H1 (cell line): ENCODE measurements at places on chromosomes 5 and 9. TPM values are rescaled to one million over a fixed set of nuclear protein-coding genes. Genes with fewer than 3 reads are reported as not detected.
A peak's percentile ranks its signal among the peaks of the same experiment; 100 is the strongest.

DNA sequence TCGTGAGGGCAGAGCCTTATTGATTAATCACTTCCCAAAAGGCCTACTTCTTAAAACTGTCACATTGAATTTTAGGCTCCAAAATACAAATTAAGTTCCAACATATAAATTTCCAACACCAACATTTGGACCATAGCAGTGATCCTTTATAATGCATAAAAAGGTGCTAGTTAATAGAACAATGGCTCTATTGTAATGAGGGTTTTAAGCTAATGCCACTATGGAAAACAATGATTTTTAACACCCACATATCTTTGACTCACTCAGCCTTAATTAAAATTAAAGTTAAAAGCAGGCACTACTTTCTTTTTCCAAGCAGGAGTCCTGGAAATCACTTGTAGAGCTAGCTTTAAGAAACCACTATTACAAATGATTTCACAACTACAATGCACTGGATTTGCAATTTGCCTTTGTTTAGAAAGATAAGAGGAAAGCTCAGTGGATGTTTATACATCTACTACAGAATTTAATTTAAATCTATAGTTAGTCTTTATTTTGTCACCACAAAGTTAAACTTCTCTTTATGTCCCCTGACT, 41.8 kb downstream of the DPYSL3 start:
- no peak for DNase-seq
- H3K4me1 ChIP-seq, result peaks cover 11% of the 10 kb centered on the region; the same call in 1 of the 2 replicates
- no peak overlapping the region for H3K4me3 ChIP-seq
- no peaks in the 10 kb centered on the region for H3K36me3 ChIP-seq

PHF24 gene
- 0.35 and 1.0 TPM in 2 replicates for total RNA-seq

DNA sequence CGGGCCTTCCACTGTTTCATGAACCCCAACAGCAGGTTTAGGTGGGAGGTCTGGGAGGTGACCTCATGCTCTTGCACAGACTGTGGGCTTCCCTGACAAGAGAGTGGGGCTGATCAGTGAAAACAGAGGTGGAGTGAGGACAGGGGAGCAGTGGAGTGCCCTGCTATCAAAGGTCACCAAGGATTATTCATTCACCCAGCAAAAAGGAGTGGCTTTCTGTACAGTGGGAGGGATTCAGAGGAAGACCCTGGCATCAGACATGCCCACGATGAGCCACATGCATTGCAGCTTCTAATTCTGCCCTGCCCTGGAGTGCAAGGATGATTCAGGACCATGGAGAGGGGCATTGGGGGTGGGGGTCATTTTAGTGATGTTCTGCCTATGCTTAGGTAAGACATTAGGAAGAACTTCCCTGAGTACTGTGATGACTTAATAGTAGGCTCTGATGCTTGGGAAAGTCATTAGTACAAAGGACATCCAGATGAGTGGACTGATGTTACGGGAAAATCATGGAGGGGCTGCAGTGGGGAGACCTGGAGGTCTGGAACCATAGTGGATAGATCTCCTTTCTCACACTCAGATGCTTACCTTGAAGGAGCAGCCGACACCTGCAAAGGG, 12.8 kb downstream of the TRAF1 start:
- H3K27me3 ChIP-seq, result no peaks in the 10 kb centered on the region
- peaks cover 4% of the 10 kb centered on the region for H3K4me1 ChIP-seq
- DNase-seq, result peak; percentile 77
- no peaks in the 10 kb centered on the region for H3K36me3 ChIP-seq

DNA sequence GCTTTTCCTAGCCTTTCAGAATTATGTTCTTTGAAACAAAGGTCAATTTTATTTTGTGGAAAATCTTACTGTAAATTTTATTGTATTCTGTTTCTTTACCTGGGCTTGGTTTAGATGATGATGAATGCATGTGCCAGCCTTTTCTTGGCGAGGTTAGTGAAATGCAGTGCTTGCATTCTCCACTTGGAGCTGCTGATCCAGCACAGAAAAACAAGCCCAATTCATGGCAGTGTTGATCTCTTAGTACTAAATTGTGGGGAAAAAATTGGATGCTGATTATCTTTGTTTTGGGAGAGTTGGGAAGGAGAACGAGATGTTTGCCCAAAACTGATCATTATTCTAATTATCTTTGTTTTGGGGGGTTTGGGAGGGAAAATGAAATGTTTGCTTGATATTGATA, 3.7 kb downstream of the HABP4 start:
- no peak overlapping the region for H3K27ac ChIP-seq
- H3K27me3 ChIP-seq, result peaks cover 8% of the 10 kb centered on the region
- no peak for DNase-seq
- peaks cover 7% of the 10 kb centered on the region; the same call in 1 of the 2 replicates for H3K4me1 ChIP-seq

EGFLAM gene
- 0.15 and 0.24 TPM in 2 replicates for total RNA-seq

GRCh38 chr9:111839987-111840386, 45.2 kb upstream of the SHOC1 start:
- no peaks in the 10 kb centered on the region for H3K4me1 ChIP-seq
- no peak overlapping the region for H3K27ac ChIP-seq
- no peak for DNase-seq
- no peaks in the 10 kb centered on the region for H3K36me3 ChIP-seq

GRCh38 chr5:151097061-151097460, 16.2 kb upstream of the TNIP1 start:
- H3K4me3 ChIP-seq, result no peak overlapping the region
- peaks cover 17% of the 10 kb centered on the region; the same call in 1 of the 2 replicates for H3K4me1 ChIP-seq
- no peak for DNase-seq
- no peaks in the 10 kb centered on the region for H3K27me3 ChIP-seq
- H3K27ac ChIP-seq, result no peak overlapping the region
- no peaks in the 10 kb centered on the region for H3K36me3 ChIP-seq

RNF208 gene
- total RNA-seq, result 7.7 and 8.9 TPM in 2 replicates

CDO1 gene
- 25.4 and 26.1 TPM in 2 replicates for total RNA-seq

OBP2B gene
- not detected in 2 replicates for total RNA-seq

GRCh38 chr9:13447843-13448422, 168.4 kb upstream of the MPDZ start:
- no peaks in the 10 kb centered on the region; the same call in 1 of the 2 replicates for H3K4me1 ChIP-seq
- H3K27ac ChIP-seq, result no peak overlapping the region
- H3K4me3 ChIP-seq, result no peak overlapping the region
- no peak for DNase-seq
- H3K36me3 ChIP-seq, result no peaks in the 10 kb centered on the region

- H3K27me3 ChIP-seq, result no peaks in the 10 kb centered on the region
- no peaks in the 10 kb centered on the region for H3K36me3 ChIP-seq
- no peak overlapping the region for H3K4me3 ChIP-seq
These were observed 485.6 kb downstream of the PDE4D start for GRCh38 chr5:59407967-59408366.

KIAA0825 gene
- total RNA-seq, result 0.98 and 1.0 TPM in 2 replicates
